ENCODE measurements at places on chromosomes 7 and 10.
A peak's percentile ranks its signal among the peaks of the same experiment; 100 is the strongest.

- DNase-seq = no peak
These were observed 41.4 kb upstream of the IKZF1 start for GRCh38 chr7:50262916-50263690.

DNA sequence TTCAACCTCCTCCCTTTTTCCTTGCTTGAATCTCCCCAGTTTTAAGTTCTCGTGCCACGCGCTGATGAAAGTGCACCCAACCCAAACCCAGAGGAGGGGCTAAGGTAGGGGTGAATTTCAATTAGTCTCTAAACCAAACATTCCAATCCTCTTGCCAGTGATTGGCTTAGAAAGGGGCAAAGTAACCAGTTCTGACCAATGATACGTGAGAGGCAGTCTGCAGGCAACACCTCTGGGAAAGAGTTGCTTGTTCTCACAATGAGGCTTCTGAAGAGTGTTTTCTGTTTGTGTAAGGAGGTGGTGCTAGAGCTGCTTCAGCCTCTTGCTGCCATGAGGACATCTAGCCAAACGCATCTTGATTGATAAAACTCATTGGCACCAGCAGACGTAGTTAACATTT is 21.8 kb downstream of the SLC35G1 start:
- no peak for DNase-seq

DNA sequence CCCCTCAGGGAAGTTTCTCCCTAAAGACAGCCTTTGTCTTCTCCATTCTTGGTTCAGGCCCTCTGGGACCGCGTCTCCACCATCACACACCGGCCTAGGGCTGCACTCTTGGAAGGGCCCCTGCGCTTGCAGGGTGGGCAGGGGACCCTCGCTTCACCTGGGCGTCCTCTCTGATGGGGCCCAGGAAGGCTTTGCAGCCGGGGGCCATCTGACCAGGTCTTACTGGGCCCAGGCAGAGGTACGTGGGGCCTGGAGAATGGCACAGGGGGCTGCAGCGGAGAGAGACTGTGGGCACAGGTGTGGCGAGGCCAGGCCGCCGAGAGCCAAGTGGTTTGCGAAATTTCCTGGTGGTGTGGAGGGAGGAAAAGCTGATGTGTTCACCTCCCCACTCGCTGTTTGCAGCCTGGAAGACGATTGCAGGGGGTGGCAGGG is 44.4 kb downstream of the ALOX5 start:
- DNase-seq = no peak

DNA sequence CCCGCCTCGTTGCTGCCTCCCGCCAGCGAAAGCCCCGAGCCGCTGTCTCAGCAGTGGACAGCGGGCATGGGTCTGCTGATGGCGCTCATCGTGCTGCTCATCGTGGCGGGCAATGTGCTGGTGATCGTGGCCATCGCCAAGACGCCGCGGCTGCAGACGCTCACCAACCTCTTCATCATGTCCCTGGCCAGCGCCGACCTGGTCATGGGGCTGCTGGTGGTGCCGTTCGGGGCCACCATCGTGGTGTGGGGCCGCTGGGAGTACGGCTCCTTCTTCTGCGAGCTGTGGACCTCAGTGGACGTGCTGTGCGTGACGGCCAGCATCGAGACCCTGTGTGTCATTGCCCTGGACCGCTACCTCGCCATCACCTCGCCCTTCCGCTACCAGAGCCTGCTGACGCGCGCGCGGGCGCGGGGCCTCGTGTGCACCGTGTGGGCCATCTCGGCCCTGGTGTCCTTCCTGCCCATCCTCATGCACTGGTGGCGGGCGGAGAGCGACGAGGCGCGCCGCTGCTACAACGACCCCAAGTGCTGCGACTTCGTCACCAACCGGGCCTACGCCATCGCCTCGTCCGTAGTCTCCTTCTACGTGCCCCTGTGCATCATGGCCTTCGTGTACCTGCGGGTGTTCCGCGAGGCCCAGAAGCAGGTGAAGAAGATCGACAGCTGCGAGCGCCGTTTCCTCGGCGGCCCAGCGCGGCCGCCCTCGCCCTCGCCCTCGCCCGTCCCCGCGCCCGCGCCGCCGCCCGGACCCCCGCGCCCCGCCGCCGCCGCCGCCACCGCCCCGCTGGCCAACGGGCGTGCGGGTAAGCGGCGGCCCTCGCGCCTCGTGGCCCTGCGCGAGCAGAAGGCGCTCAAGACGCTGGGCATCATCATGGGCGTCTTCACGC is 825 bp downstream of the ADRB1 start:
- DNase-seq = no peak

DNA sequence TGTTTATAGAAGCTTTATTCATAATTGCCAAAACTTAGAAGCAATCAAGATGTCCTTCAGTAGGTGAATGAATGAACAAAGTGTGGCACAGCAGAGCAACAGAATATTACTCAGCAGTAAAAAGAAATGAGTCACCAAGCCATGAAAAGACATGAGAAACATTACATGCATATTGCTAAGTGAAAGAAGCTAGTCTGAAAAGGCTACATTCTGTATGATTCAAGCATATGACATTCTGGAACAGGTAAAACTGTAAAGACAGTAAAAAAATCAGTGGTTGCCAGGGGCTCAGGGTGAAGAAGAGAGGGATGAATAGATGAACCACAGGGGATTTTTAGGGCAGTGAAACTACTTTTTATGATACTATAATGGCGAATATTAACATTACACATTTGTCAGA is 80.9 kb upstream of the APBB1IP start:
- DNase-seq = no peak

DNA sequence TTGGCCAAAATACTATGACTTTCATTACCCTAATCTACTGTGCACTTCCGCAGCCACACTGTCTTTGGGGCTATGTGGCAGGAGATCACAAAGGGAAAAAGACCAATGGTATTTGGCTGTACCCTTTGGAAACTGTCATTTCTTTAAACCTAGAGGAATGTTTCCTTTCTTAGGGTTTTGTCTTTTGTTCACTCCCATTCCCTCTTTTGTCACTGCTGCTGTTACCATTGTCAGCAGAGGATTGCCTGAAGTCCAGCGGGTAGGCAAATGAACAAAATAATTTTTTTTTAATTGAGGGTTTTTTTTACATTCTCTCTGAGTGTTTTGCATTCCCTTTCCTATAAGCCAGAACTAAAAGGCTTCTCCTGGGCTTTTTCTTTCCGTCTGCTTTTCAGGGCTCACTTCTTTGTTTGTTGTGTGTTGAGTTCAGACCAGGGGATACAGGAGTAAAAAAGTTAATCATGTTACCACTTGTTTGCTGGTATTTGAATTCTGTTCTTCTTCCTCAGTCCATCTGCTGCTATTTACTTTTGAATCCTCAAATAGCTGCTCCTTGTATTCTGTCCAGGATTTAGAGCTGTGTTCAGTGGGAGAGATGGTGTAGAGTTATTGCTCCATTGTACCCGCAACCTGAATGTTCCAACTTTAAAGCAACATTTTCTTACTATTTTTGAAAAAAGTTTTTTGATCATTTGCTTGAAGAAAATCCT is 374.6 kb downstream of the SUGCT start:
- DNase-seq = no peak

- no peak for DNase-seq
These were observed 134.7 kb upstream of the TCERG1L start for GRCh38 chr10:131446171-131446570.

GRCh38 chr7:28179120-28180030 is 1.2 kb downstream of the JAZF1 start:
- DNase-seq = peak; percentile 85

- peak; percentile 55 for DNase-seq
These were observed 39.1 kb downstream of the VOPP1 start for GRCh38 chr7:55533050-55533728.

- no peak for DNase-seq
These were observed 82.2 kb upstream of the NAMPT start for GRCh38 chr7:106367018-106367420.

- DNase-seq = peak; percentile 99
These were observed 19.8 kb upstream of the COL1A2 start for GRCh38 chr7:94374721-94375566.

- no peak for DNase-seq
These were observed 51.5 kb downstream of the PIP4K2A start for GRCh38 chr10:22662733-22663330.

DNA sequence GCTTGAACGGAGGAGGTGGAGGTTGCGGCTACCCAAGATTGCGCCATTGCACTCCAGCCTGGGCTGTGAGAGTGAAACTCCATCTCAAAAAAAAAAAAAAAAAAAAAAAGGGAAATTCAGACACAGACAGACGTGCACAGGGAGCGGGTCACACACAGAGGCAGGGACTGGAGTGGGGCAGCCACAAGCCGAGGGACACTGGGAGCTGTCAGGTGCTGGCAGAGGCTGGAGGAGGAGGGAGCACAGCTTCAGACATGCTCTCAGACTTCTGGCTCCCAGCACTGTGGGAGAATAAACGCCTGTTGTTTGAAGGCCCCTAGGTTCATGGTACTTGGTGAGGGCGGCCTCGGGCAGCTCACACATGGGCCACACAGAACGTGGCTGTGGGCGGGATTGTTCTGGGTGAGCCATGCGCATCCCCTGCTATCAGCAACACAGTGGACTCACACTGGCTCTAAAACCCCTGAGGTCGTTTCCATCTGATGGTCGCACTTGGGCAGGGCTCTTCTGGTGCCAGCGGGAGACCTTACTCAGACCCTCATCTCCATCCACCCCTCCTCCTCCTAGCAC is 375.9 kb downstream of the DNAJB6 start:
- DNase-seq = no peak

GRCh38 chr10:44913350-44914081 is 2.4 kb downstream of the TMEM72 start:
- DNase-seq = peak; percentile 61

DNA sequence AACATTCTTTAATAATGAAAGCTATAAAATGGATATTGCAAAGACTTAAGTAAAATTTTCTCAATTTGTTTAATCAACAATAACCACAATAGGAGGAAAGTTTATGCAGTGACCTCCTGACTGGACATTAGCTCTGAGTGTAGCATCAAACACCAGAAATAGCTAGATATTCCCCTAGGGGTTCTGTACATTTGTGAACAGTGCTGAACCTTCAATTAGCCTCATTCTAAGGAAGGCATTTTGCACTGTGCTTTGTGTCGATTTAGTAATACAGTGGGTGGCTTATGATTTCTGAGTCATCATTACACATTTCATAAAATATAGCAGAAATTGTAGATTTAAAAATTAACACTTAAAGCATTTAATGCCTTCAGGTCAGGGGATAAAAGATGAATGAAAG is 367.3 kb upstream of the PCDH15 start:
- DNase-seq = no peak

GRCh38 chr10:19656420-19657042 is 159.7 kb upstream of the PLXDC2 start:
- no peak for DNase-seq

DNA sequence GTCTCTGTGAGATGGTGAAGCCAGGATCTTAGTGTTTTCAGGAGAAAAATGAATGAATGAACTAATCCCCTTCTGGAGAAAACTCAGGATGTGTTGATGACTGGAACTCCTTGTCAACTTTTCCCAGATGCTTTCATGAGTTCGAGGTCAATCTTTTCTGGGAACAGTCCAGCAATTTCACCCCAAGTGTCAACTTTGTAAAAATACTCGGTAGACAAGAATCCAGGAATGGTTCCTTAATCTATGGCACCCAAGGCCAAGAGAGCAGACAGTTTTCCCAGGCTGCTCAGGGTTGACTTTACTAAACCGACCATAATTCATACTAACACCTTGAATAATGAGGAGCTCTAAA is 31.1 kb upstream of the LYZL1 start:
- no peak for DNase-seq

GRCh38 chr10:132117146-132117545 is 51.4 kb downstream of the JAKMIP3 start:
- no peak for DNase-seq

DNA sequence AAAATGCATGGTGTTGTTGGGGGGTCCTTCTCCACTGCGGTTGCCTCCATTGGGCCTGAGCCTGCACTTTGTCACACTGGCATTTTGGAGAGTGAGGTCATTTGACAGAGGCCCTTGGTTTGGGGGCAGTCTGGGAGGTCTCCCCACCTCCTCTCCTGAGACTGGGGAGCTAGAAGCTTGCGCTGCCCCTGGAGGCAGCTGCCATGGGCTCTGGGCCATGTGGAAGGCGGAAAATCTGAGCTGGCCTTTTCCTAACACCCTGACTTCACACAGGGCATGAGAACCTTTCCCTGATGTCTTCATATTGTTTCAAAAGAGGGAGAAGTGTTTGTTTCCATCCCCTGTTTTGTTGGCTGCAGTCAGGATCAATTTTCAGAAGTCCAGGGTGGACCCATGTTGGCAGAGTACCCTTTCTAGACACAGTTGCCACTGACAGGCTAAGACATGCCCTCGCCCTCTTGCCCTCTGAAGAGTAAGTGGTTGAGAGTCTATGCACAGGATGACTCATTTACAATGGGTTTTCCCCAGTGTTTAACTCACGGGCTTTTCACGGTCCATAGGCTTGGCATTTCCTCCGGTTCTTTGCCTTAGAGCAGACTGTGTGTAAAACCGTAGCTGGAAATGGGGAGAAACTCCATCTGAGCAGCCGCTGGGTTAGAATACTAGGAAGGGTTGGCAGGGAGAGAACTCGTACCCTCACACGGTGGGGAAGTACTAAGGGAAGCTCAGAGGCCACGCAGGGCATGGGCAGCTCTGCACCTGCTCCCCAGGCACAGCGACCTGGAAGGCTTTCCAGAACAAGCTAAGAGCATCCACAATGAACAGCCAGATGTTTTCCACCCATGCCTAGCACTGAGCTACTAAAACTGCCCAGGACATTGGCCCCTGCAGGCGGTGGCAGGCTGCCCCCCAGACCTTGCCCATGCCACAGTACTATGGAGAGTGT is 655.0 kb downstream of the SDK1 start:
- peak; percentile 30 for DNase-seq

DNA sequence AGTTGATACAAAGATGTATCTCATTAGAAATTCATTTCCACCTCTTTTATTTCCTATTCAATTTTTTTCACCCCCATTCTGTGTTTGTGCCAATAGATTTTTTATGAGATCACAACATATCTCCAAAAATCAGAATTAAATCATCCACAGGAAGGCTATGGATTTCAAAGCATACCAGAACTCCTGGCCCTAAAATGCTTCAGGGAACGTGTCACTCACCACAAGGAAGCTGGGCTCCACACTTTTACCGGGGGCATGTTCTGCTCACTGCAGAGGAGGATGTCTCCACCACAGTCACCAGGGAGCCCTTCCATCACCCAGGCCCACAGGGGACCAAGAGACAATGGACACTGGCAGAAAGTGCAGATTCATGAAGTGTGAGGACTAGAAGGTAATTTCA is 456.8 kb downstream of the KCNMA1 start:
- DNase-seq = no peak

GRCh38 chr10:107727767-107728317 is 563.3 kb upstream of the SORCS1 start:
- peak; percentile 61 for DNase-seq

Measured in muscle of leg (tissue), 16 donors.